ENCODE measurements at places on chromosomes 11 and 22. TPM values are rescaled to one million over a fixed set of nuclear protein-coding genes. Genes with fewer than 3 reads are reported as not detected.

- no peak for DNase-seq
These were observed 120.8 kb downstream of the CTTN start for GRCh38 chr11:70519117-70519516.

GRCh38 chr11:62856333-62856895 lies 17.0 kb upstream of the WDR74 start:
- DNase-seq, result no peak

GRCh38 chr11:2328021-2328420 lies 26.2 kb downstream of the TSPAN32 start:
- DNase-seq, result no peak

DNA sequence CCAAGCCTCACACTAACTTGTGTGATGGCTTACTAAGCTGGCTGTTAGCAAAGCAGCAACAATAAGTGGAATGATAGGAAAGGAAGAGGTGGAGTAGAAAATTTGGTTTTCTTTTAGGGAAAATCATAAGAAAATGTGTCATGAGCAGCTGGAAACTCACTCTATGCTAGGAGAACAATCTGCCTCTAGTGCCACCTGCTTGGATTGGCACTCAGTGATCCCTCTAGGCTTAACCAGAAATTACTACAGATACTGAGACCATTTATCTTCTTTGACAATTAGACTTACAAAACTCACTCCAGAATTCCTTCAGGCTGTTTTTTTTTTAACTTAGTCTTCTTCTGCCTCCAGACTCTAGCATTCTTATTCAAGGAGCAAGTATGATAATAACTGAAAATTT lies 117.3 kb downstream of the CD44 start:
- no peak for DNase-seq

Gene GGTLC2
- polyA plus RNA-seq, result not detected

Gene GLYAT
- polyA plus RNA-seq, result not detected

Gene CNGA4
- not detected for polyA plus RNA-seq

Measured in muscle of arm (tissue), 14 donors.